ENCODE measurements at places on chromosomes 13 and 19.
A peak's percentile ranks its signal among the peaks of the same experiment; 100 is the strongest.

- DNase-seq: no peak
Observed at GRCh38 chr13:99282264-99283231, 24.4 kb upstream of the GPR18 start.

GRCh38 chr19:294946-295686 lies 3.9 kb upstream of the PLPP2 start:
- DNase-seq: no peak

DNA sequence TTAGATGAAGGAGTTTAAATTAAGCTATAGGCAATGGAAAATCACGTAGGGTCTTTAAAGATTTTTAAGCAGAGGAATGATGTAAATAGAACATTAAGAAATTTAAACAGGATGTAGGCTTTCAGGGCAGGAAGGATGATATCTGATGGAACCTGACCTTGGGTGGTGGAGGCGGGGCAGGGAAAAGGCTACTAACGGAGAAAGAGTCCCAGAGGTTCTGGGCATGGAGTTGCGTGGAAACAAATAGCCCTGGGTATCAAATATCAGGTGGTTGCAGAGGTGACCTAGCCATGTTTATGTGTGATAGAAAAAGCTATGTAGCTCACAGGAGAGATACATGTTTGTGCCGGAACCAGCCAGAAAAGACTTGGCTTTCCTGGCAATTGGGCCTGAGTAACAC lies 7.8 kb upstream of the CDK8 start:
- DNase-seq: no peak

GRCh38 chr13:51525567-51526167 lies 58.6 kb upstream of the WDFY2 start:
- no peak for DNase-seq

DNA sequence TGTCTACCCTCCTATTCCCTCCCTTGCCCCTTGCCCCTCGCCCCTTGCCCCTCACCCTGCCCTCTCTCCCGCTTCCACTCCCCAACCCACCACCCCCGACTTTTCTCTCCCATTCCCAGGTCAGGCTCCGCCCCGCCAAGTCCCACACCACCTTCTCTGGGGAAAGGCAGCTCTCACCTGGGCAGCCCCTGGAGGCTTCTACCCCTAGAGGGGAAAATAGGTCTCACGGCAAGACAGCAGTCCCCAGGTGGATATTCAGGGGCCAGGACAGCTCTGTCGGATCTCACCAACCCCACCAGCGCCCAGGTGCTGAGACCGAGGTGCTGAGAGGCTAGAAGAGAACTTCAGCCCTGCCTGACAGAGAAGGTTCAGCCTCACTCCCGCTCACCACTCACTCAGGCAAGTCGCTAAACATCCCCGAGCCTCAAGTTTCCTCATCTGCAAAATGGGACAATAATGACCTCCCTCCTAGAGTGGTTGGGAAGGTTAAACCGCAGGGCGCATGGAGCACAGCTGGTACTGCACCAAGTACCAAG lies 1.4 kb upstream of the ERFL start:
- no peak for DNase-seq

DNA sequence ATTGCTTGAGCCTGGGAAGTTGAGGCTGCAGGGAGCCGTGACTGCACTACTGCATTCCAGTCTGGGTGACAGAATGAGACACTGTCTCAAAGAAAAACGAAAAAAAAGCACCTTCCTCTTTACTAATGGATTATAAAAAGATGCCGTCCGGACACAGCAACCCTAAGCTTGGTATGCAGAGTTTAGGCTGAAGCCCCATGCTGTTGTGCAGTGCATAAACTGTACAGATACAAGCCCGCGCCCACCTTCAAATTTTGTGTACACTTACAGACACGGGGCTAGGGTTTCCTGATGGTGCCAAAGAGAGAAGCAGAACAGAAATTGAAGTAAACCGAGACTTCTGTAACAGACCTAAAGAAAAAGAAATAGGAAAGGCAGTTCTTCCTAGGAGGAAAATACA lies 9.0 kb downstream of the LPAR6 start:
- no peak for DNase-seq

GRCh38 chr13:67023130-67023876 lies 206.8 kb downstream of the PCDH9 start:
- DNase-seq: no peak

GRCh38 chr19:18108897-18109296 lies 11.3 kb downstream of the MAST3 start:
- DNase-seq: no peak

DNA sequence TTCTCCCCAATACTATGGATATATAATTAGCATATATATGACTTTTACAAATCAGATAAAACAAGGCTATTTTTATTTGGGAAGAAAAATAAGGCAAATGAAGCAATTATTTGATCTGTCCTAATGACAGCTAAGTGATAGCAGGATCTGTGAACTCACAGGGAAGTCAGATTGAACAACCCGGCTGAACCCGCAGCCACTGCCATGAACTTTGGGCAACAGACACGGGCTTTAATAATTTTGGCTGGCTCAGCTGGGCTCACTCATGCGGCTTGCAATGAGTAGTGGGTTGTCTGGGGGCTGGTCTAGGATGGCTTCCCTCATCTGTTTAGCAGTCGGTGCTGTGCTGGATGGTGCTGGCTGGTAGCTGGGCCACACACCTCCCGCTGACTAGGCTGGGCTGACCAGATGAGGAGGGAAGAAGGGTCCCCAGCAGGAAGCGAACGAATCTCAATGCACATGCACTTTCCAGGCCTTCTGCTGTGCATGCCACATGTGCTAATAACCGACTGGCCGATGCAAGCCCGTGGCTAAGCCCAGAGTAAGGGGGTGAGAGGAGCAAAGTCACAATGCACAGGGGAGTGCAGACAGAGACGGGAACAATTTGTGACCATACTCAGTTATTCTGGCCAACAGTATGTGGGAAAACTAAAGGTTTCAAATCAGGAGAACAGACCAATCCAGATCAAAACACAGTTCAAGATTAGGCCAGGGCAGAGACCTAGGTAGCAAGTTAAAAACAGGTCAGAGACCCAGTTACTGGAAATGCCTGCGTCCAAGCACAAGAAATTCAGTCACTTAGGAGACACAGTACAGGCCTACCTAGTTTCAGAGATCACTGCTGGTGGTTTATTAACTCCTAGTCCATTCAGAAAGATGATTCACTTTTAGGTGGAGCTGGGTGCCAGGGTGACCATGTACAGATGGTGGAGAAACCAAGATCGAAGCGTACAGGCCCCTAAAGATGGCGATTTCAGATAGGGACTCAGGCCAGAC lies 22.3 kb downstream of the CRYL1 start:
- DNase-seq: no peak

- no peak for DNase-seq
Observed at GRCh38 chr13:111530137-111530870, 209.9 kb downstream of the TEX29 start.

DNA sequence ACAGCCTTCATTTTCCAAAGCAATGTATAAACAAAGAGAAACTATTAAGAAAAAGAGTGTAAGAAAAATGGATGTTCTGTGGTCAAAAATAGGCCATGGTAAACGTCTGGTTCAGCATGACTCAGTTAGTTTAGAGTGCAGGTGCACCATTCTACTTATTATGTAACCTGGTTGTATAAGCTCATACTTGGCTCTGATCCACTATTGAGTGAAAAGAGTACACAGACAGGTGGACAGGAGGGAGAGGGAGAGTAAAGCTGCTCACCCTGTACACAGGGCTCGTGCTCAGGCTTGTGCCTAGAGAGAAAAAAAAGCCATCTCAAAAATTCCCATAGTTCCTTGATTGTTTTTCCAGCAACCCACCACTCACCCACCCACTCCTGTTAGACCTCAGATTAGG lies 85.8 kb upstream of the ZNF91 start:
- DNase-seq: no peak

DNA sequence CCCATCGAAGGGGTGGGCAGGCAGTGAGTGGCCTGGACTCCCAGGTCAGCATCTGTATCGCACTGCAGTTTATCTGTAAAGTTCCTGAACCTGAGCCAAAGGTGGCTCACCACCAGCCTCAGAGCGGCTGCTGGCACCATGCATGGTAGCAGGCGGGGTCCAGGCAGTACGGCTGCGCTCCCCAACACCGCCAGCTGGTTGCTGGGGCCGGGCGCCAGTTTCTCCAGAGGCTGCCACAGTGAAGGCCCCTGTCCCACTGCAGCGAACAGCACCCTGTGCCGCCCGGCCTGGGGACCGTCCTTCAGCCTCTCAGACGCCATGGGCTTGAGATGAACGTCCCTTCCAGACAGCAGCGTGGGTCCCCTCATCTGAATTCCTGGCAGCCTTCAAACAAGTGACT lies 109.8 kb downstream of the KDM4B start:
- no peak for DNase-seq

- DNase-seq: peak; percentile 57
Observed at GRCh38 chr19:43524922-43525835, 1.8 kb downstream of the ETHE1 start.

DNA sequence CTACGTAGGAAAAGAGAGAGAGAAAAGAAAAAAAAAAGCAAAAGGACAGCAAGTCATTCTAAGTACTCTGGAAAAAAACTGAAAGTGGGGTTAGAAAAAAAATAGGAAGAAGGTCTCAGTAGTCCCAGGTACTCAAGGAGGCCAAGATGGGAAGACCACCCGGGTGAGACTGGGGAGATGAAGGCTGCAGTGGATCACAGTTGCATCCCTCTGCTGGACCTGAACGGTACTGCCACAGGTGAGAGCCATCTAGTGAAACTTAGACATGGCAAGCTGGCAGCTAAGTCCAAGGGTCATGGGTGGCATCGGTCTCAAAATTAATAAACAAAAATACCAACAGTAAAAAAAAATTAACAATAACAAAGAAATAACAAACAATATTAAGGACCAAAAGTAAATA lies 41.0 kb upstream of the ZNF91 start:
- no peak for DNase-seq

GRCh38 chr19:45141203-45141900 lies 19.4 kb downstream of the NKPD1 start:
- no peak for DNase-seq

DNA sequence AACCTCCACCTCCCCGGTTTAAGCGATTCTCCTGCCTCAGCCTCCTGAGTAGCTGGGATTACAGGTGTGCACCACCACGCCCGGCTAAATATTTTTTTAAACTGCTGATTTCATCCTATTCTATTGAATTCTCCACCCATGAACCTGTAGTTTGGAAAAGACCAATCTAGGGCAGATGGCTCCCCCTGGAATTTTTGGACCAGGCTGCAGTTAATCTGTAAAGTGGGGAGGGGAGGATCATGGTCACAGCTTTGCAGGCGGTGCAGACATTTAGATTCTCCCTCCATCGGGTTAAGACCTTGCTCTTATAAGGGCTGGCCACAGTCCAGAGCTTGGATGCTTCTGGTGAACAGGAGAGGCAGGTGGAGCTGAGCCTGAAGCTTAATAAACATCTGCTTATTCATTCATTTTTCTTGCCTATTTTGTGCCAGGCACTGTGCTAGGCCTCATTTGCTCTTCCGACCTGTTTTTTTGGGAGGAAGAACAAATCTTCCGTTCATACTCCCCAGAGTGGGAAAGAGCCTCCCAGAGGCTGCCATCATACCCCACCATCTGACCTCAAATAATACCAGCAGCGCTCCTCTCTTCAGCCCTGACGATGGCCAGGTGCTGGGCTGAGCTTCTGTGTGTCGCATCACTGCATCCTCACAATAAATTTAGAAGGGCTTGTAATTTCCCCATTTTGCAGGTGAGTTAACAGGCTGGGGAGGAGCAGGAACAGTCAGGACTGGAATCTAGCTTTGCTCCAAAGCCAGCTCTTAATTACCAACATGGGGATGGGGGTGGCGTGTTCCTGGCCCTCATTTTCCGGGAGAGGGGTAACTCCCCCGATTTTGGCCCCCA lies 902 bp upstream of the CCDC106 start:
- DNase-seq: no peak

DNA sequence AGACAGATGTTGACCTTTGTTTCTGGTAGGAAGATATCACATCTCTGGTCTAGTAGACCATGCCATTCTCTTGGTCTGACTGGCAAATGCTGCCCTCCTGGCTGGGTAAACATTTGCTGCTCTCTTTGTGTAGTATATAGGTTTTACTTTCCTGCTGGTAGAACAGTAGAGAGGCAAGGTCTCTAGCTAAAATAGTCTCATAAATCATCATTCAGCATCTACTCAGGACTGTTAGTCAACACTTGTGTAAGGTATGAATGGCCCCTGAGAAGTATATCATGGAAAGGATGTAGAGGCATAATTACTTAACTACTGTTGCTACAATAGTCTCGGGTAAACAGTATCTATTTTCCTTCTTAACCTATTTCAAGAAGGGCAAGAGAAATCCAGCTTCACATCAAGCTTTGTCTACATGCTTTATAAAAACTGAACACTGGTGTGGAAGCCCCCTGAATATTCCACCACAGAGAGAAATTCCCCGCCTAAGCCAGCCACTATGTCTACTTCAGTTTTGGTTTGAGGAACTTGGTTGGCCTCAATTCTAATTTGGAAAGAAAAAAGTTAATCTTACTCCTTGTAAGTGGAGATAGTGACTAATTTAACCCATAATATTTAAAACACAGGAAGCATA lies 18.4 kb upstream of the MYCBP2 start:
- DNase-seq: no peak

- DNase-seq: no peak
Observed at GRCh38 chr13:94411747-94412146, 67.7 kb downstream of the DCT start.

GRCh38 chr19:31127134-31127967 lies 221.9 kb downstream of the TSHZ3 start:
- DNase-seq: no peak

- no peak for DNase-seq
Observed at GRCh38 chr13:107258599-107259187, 690.8 kb upstream of the ARGLU1 start.

- DNase-seq: no peak
Observed at GRCh38 chr19:28703400-28703956, 509.5 kb downstream of the UQCRFS1 start.

DNA sequence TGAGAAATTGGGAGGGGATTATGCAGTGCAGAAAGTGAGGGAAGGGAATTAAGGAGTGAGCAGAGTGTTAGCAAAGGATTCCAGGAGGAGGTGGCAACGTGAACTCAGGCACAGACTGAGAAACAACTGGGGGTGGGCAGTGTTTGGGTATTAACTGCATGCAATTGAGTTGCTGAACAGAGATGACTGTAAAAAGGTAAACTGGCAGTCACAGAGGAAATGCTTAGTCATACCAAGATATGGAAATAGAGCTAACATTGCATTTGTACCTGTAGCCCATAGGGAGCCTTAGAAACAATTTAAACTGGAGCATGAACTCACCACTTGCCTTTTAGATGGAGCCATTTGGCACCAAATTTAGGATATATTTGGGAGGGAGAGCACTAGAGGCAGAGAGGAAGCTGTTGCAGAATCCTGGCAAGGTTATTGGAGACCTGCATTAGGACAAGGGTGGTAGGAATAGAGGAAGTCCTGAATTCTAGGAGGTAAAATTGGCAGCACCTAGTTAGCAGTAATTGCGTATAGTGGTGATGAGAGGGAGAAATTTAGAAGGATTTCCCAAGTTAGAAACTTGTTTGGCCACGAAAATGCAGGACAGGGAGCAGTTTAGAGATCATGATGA lies 100.6 kb upstream of the FRY start:
- no peak for DNase-seq
